ENCODE measurements at places on chromosomes 12 and 14.

- DNase-seq, result no peak
Measured at GRCh38 chr12:128660532-128661225, 163.1 kb downstream of the SLC15A4 start.

- DNase-seq, result no peak
Measured at GRCh38 chr12:108516511-108517275, 1.6 kb downstream of the FICD start.

DNA sequence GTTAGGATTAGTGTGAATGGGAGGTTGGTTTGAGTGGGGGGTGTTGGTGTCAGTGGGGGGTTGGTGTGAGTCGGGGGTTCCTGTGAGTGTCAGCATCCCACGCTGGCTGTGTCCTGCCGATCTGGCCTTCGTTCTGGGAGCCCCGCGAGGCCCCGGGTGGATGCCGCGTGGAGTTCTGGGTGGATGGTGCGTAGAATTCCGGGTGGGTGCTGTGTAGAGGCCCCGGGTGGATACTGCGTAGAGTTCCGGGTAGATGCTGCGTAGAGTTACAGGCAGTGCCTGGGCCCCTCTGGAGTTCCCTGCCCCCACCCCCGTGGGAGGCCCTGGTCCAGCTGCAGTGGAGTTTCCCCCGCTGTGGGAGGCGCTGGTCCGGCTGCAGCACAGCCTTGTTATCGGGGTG, 8.7 kb downstream of the NOC4L start:
- DNase-seq, result no peak

DNA sequence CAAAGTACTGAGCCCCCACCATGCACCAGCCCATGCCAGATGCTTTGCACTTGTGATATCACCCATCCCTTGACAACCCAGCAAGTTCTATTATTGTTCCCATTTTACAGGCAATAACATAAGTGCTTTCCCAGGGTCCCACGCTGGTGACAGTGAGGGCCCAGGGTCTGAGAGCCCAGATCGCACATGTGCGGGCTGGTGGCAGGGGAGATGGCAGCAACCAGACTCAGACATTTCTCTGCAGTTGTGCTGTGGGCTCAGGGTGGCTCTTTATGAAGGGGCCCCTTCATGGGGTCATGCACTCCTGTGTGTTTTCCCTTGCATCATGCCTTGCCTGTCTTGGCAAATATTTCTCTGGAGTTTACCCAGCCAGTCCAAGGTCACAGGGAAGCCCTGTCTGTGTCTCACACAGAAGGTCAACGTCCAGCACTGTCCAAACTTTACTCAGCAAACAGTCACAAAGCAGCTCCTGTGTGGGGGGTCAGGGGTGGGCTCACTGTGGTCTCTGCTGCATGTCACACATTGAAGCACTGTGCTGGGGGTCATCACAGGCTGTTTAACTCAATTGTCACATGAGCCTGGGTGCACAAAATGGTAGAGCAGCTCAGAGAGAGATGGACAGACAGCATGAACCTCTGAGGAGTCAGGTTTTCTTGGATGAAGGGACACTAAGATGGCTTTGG, 12.7 kb downstream of the SERPINA5 start:
- no peak for DNase-seq

DNA sequence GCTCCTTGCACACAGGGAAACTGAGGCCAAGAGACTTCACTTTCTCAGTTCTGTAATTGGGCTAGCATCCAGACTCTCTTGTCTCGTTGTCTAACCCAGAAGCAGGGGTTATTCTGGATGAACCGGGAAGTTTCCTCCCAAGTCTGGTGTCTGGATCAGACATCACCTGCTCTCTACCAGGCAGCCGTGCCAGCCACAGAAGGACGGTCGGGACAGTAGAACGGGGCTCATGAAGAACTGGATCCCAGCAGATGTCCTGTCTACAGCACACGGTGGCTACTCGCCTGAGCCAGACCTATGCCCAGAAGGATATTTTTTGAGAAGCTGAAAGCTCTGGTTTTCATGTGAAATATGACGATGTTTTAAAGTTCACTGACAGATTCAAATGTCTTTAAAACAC, 19.1 kb upstream of the FZD10 start:
- DNase-seq, result no peak

- no peak for DNase-seq
Measured at GRCh38 chr12:113043240-113043639, 13.3 kb upstream of the DTX1 start.

- no peak for DNase-seq
Measured at GRCh38 chr12:48980953-48981756, 3.0 kb downstream of the WNT1 start.

DNA sequence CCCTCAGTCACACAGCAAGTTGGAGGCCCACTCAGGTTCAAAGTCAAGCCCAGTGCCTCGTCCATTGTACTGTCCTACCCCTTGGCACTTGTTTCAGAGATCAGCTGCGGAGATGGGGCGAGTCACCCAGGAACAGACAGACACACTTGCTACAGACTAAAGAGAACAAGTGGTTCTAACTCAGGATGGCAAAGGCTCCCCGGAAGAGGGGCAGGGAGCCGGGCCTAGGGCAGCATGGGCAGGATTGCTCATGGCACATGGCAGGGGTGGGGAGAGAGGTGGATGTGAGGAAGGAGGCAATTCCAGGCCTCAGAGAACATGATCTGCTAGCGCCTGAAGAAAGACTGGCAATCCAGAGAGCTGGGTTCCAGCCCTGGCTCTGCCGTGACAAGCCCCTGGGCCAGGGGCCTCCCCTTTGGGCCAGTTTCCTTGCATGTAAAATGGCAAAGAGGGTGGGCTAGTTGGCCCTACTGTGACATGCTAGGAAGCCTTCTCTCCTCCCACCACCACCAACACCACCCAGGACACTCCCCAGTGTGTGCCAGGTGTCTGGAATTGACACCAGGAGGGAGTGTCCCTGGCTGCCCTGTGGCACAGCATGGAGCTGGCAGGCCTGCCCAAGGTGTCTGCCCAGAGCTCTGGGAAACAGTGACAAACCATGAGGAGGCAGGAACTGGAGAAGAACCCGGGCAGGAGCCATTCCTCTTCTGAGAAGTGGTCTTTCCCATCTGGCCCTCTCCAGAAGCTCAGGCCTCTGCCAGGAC, 24.0 kb upstream of the IRF2BPL start:
- no peak for DNase-seq

GRCh38 chr14:72532686-72533454, 361.0 kb downstream of the DPF3 start:
- no peak for DNase-seq

GRCh38 chr12:32566663-32567295, 112.3 kb upstream of the DNM1L start:
- DNase-seq, result no peak

- DNase-seq, result no peak
Measured at GRCh38 chr12:118033323-118033722, 16.8 kb downstream of the RFC5 start.

DNA sequence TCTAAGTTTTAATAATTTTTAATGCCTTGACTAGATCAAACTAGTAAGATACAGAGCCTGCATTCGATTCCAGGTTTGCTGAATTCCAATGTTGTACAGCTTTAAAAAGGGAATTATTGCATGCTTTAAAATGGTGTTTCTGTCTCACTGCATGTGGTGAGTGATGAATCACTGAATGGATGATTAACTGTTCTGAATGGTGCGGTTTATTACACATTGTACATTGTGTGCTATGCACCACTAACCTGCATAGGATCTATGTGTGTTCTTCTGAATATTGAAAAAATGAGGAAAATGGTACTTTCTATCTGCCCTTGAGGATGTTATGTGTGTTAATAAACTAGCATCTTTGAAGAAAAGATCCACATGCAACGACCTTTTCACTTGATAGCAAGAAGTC, 231.7 kb downstream of the NRXN3 start:
- DNase-seq, result no peak

GRCh38 chr14:52333823-52334657, 19.9 kb downstream of the PTGER2 start:
- DNase-seq, result no peak

DNA sequence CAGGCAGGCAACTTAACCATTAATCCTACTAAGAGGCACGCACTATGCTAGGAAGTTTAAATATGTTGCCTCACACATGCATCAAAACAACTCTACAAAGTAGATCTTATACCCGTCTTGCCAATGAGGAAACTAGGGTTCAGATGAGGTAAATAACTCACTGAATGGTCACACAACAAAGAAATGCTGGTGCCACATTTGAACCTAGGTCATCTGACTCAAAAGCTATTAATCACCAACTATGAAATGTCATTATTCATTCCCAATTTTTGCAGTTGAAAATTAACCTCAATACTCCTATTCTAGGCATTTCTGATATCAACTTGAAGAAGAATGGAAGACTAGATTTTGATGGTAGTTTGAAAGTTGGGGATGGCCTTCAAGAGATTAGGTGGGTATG, 2.8 kb upstream of the PYROXD1 start:
- no peak for DNase-seq

DNA sequence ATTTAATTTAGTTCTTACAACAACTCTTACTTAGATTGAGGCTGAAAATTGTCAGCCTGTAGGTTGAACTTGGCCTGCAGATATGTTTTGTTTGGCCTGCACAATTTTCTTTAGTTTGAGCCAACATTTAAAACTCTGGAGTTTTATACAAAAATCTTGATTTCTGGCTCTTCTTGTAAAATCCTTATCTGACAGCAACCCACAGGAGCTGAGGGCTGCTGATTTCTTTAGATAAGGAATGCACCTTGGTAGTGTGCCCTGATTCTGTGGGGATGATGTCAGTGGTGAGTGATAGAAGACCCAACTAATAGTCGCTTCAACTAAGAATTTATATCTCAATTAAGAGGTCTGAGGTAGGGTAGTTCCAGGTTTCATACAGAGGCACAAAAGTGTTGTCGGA, 49.5 kb downstream of the SOCS2 start:
- no peak for DNase-seq

DNA sequence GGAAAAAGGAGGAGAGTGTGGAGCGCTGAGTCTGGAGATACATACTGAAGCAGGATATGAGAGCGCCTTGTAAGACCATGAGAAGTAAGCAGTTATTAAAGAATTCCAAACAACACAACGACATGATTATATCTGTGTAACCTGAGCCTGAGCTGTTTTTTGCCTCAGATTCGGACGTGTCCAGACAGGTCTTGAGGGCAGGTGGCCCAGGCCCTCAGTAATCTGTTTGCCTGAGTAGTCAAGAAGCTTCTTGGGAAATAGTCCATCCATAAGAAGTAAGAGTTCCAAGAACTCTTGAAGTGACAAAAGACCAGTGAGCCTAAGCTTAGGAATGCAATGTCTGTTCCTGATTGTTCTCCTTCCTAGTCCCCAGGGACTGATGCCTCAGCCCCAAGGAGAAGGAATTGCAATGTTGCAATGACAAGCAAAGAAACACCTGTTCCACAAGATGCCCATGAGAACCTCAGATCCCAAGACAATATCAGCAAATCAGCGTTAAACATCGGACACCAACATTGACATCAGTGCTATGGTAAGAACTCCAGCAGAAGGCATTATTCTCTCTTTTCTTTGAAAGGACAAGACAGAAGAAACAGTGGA, 34.7 kb upstream of the ADAMTS20 start:
- no peak for DNase-seq

DNA sequence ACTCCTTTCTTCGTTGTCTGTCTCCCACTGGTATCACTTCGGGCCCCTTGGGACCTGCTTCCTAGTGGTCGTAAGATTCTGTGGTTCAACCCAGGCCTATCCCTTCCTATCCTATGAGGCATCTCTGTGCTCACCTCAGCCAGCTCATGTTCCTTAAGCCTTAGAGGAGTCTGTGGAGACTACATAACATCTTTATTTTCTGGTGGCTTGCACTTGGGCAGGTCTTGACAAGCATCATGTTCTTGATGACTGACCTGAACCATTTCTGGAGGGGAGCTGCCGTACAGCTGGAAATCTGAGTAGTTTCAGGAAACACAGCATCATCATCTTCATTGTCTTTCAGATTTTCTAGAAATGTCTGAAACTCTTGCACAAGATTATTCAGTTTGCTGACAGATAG, 69.3 kb downstream of the PPFIBP1 start:
- DNase-seq, result no peak

GRCh38 chr12:62785941-62786559, 148.9 kb downstream of the PPM1H start:
- no peak for DNase-seq

DNA sequence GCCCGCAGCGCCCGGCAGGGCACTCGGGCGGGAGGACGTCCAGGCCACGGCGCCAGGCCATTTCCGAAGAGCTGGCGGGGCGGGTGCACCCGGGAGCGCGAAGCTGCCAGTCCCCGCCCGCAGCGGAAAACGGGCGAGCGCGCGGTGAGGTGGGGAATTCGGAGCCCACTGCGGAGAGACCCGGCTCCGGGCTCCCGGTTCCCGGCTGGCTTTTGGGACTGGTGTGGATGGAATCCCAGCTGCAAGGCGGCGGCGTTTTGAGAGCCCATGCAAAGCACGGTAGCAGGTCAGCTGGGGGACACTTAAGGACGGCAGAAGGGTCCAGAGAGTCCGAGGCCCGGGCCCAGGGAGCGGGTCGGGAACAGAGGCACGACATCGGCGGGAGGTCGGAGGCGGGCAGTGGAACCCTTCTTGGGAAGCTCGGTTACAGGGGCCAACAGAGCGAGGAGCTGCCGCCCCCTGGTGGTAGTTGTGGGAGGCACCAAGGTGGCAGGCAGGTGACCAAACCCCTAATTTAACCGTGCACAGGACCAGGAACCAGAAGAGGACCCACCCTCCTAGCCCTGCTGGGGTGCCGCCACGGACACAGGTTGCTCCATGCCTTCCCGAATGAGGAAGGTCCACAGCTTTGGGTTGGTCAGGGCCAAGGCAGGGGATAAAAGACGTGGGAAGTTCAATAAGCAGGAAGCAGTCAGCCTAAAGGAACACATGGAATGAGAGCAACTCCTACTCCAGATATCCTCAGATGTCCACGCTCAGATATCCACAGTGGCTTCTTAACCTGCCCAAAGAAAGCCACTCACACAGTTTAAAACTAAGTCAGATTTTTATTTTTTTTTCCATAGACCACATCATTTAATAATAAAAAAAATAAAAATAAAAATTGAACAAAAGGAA, 685 bp upstream of the CDH24 start:
- no peak for DNase-seq

- DNase-seq, result no peak
Measured at GRCh38 chr14:60133487-60133886, 31.7 kb downstream of the DHRS7 start.

GRCh38 chr14:69868363-69868963, 10.8 kb upstream of the SMOC1 start:
- no peak for DNase-seq

DNA sequence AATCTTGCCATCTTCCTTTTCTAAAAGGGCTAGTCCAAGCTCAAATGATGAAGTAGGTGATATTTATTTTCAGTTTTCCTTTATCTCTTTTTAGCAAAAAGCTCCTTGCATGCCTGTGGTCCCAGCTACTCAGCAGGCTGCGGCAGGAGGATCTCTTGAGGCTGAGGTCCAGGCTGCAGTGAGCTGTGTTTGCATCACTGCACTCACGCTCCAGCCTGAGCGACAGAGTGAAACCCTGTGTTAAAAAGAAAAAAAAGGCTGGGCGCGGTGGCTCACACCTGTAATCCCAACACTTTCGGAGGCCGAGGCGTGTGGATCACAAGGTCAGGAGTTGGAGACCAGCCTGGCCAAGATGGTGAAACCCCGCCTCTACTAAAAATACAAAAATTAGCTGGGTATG, 5.0 kb downstream of the TMEM116 start:
- no peak for DNase-seq
